ENCODE measurements at places on chromosomes 7 and 10.

GRCh38 chr7:46764100-46764936 is 817.6 kb downstream of the TNS3 start:
- peak; percentile 45 for DNase-seq

DNA sequence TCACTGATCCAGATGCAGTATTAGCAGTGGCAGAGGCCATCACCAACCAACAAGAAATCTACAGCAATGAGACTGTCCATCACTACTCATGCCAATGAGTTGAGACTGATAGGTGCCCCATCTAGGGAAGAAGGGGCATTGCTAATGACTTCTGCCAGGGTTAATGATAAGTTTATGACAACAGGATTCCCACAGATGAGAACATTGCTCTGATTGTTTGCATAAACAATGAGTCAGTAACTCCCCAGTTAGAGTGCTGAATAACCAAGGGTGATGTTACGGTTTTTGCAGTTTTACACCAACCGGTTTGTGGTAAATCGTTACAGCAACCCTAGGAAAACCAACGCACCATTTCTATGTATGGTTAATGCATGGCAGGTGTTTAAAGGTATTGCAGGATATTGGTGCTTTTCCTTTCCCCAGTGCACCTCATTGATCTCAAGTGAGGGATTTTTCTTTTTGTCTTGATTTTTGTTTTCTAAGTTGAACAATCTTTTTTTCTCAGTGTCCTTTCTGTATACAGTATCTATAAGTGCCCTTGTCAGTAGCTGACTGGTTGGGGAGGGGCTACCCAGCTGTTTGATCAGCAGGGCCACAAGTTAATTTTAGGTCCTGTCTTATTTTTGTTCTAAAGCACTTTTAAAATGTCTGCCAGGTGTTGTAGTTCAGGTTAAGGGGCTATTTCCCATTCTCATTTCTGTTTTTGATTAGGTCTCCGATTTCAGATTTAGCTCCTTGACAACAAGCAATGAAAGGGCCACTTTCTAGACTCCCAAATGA is 3.9 kb upstream of the CSGALNACT2 start:
- DNase-seq: no peak

GRCh38 chr7:44283381-44284211 is 41.8 kb downstream of the CAMK2B start:
- no peak for DNase-seq

DNA sequence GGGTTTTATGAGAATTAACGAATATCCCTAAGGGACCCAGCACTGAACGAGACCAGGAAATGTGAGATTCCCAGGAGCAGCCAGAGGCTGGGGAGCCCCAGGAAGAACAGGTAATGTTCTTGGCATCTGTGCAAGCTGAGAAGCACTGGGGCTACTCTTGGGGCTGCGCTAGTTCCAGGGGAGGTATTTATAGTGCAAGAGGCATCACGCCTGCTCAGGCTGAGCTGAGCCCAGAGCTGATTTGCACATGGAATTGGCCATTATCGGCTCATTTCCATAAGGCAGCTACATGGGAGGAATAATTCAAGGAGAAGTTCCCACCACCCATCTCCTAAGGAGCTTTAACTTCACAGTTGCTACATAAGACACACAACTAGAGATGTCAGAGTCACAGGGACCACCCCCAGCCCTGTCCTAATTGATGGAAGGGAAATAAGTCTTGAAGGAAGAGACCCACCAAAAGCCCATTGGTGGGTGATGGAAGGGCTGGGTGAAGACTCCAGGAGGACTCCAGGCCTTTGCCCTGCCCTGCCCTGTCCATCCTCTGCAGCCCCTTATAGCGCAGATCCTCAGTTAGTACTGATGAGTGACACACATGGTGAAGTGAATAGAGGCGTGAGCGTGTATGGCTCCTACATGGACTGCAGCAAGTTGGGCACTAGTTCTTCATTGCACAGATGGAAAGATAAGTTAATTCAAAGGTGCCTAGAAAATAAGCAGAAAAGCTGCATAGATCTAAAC is 178.9 kb downstream of the GRID1 start:
- DNase-seq: no peak

- no peak for DNase-seq
These were observed 23.8 kb upstream of the LARP4B start for GRCh38 chr10:955127-955819.

DNA sequence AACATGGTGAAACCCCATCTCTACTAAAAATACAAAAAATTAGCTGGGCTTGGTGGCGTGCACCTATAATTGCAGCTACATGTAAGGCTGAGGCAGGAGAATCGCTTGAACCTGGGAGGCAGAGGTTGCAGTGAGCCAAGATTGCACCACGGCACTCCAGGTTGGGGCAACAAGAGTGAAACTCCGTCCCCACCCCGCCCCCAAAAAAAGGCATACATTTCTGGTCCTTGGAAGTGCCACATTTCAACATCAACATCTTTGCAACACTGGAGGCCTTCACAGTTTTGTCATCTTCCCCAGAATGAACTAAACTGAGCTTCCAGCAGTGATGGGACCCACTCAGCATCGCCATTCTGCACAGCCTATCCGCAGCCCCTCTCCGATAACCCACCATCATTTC is 36.6 kb downstream of the FAM53B start:
- no peak for DNase-seq

DNA sequence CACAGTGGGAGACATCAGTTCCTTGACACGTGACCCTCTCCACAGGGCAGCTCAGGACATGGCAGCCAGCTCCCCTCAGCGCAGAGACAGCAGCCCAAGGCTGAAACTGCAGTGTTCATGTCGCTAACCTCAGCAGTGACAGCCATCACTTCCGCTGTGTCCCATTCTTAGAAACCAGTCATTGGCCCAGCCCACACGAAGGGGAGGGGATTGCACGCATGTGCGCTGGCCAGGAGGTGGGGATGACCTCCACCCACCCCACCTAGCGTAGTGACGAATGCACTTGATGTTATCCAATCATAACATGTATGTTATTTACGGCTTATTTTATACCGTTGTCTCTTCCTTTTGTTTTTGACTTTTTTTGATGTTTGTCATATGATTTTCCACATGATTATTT is 36.9 kb upstream of the EGFR start:
- DNase-seq: no peak

- no peak for DNase-seq
These were observed 10.9 kb downstream of the C10orf71 start for GRCh38 chr10:49309691-49310411.

- DNase-seq: no peak
These were observed 261.4 kb downstream of the MTERF1 start for GRCh38 chr7:91618776-91619765.

DNA sequence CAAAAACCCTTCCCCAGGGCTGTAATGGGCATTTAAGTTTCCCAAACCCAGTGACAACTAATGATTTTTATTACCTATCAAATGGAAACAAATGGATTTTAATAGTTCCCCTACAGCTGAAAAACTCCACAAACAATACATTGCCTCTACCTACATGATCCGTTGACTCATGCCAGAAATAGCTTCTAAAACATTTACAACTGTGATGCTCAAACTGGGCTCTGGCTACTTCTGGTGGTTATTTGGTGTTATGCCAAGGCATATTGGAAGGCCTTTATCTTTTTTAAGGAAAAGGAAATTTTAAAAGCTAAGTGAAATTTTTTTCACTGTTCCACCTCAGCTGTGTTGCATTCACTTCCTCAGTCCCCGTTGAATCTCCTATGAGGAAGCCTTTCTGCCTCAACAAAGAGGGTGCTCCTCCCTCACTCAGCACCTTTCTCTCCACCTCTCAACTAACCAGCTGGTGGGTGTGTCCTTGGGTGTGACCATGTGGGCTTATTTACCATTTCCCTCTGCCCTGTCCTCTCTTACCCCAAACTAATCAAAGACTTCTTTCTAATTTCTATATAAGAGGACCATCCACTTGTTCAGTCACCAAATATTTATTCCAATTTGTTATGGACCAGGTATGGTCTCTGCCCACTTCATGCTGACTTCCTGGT is 82.9 kb downstream of the PRTFDC1 start:
- no peak for DNase-seq

GRCh38 chr7:134645935-134646334 is 718 bp upstream of the BPGM start:
- no peak for DNase-seq

DNA sequence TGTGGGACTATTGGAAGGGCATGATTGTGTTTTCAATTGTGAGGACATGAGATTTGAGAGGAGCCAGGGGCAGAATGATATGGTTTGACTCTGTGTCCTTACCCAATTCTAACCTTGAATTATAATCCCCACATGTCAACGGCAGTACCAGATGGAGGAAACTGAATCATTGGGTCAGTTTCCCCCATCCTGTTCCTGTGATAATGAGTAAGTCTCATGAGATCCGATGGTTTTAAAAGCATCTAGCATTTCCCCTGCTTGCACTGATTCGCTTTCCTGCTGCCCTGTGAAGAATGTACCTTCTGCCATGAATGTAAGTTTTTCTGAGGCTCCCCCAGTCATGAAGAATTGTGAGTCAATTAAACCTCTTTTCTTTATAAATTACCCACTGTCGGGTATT is 1367.1 kb downstream of the XPNPEP1 start:
- no peak for DNase-seq

DNA sequence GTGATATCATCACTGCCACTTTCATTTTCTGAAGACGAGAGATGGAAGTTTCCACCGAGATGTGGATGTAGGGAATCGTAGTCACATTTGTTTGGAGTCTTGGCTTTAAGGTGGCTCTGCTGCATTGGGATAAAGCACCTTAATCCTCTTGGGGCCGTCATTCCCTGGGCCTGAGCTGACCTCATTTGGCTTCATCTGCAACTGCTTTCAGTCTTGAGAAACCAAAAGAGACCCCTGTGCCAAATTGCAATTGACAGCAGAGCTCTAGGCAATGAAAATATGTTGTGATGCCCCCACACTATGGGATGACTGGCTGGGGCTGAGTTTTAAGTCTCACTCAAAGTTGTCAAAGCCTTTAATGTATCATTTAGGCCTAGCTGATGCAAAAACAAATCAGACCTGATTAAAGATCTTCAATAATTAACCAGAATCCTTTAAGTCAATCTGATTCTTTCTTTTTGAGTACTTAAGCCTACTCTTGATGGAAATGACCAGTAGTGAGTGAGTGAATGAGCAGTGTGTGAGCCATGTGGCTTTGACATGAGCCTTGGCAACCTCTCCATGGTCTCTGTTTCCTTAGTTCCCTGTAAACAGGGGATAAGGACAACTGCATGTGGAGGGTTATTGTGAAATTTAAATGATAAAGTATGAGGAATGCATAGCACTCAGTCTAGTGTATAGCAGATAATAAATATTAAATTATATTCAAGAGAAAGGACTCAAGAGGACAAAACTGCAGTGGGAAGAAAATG is 155.0 kb downstream of the BMPER start:
- no peak for DNase-seq

DNA sequence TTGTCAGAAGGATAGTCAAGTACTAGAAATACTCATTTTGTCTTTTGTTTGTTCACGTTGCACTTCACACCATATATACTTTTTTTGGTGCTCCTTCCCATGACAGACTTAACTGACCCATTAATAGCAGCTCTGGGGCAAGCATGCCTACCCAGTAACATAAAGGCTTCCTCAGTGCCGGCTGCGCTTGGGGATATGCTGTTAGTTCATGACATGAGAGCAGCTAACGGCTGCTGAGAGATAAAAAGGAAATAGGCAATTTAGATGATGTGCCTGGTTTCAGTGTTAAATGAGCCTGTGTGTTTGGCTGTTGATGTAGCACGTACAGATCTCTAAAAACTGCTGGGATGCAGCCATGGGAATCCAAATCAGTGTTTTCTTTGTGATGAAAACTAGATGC is 86.4 kb downstream of the TAX1BP1 start:
- DNase-seq: no peak

GRCh38 chr10:14062528-14063260 is 268.0 kb downstream of the FRMD4A start:
- no peak for DNase-seq

DNA sequence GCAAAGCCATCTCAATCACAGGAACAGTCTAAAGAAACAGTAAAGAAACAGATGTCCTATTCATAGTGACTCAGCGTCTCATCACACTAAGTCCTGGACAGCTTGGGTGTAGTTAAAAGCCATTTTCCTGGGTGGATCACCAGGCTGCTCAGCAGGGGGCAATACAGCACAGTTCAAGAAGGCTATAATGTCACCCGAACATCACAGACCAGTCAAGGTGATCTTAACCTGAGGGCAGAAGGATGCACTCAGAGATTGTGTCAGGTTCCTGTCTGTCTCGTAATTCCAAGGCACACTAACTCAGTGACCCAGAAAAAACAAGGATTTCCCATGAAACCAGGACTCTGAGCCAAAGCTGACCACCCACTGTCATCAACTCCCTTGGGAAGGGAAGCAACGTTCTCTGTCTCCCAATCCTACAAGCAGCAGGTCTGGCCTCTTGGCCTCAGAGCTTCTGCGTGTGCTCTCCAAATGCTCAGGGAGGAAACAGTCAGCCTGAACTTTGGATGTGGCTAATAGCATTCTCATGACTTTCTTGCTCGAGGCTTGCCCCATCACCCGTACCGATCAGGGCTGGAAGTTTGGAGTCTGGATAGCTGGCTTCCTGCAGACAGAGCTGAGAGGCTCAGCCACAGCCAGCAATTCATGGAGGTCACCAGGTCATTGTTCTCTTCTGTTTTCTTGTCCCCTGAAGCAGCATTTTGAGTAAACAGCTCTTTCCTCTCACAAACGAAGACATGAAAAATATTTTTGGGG is 90.4 kb upstream of the FAM171A1 start:
- peak; percentile 56 for DNase-seq

GRCh38 chr10:91683975-91684374 is 51.1 kb upstream of the PPP1R3C start:
- DNase-seq: no peak

Data from SK-N-DZ (cell line).